NCI-H2029 (cell line): ENCODE measurements at places on chromosomes 1 and 21.

GRCh38 chr21:25967901-25968438, 202.6 kb downstream of the APP start:
- no peak for DNase-seq

GRCh38 chr21:44802396-44803153, 955 bp upstream of the UBE2G2 start:
- no peak for DNase-seq

GRCh38 chr1:186617926-186618325, 62.3 kb downstream of the PTGS2 start:
- DNase-seq, result no peak

DNA sequence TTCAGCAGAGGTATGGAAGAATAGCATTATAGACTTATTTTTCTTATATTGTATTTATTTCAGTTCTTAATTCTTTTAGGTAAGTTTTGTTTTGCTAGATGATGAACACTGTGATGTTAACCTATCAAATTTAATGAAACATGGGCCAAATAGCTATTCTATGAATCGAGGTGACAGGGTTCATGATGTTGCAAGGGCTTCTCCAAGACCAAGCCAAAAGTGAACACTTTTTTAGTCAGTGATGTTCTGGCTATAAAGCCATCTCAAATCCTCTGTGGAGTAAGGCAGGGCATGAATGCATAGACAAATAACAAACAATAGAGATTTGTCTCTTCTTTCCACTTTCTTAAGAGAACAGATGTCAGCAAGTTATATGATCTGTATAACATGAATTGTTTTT, 26.7 kb downstream of the C1orf146 start:
- no peak for DNase-seq

DNA sequence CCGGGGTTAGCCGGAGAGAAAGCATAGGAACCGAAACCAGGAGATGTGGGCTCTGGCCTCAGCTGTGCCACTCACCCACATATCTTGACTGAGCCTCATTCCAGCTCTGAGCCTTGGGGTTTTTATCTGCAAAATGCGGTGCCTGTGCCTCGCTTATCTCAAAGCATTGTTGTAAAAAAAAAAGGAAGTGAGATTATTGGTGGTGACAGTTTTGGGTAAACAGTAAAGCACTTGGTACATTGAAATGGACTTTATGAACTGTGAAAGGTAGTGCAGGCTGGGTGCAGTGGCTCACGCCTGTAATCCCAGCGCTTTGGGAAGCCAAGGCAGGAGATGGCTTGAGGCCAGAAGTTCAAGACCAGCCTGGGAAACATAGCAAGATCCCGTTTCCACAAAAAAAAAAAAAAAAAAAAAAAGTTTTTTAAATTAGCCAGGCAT, 3.8 kb downstream of the PTAFR start:
- no peak for DNase-seq

DNA sequence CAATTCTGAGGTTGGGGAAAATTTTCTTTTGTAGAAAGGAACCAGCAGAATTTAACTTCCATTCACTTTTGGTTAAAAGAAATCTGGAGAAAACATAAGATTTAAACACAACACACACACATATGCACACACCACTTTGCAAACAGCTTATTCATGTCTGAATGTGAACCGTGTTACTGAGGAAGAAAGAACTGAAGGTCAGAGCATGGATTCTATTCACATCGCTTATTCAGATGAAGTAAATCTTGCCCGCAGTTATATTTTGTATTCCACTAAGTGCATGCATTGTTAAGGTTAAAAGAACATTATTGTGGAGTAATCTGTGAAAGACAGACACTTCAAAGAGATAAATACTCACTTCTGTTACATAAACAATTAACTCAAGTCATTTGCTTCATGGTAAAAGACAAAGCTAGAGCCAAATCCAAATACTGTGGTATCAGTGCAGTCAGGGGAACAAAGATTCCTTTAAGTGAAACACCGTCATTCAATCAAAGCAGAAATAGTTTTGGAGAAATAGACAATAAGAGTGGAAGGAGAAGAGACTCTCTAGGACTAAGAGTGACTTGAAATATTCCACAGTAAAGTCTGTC, 82.0 kb downstream of the LRRC53 start:
- no peak for DNase-seq

- no peak for DNase-seq
Observed at GRCh38 chr1:219560856-219561255, 52.0 kb downstream of the ZC3H11B start.

GRCh38 chr1:44775930-44776729, 790 bp downstream of the RPS8 start:
- no peak for DNase-seq

GRCh38 chr1:85047144-85047471, 1.2 kb downstream of the MCOLN3 start:
- DNase-seq, result no peak

DNA sequence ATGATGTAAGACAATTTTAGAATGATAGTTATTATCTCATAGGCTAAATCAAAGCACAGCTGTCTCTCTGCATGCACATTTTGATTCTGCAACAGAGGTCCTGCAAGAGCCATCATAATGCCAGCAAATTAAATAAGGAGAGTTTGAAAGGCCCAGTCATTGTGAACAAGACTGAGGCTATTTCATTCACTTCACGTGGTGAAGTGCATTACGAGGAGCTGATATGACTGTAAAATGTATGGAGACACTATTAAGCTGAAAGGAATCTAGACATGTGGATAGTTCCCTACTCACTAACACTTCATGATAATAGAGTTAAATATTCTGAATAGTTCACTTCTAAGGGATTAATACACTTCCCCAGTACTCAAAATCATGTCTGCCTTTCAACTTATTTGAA, 299.0 kb downstream of the SMYD3 start:
- DNase-seq, result no peak

- DNase-seq, result peak; percentile 63
Observed at GRCh38 chr1:155127105-155127966, at the start of gene EFNA1. EFNA1 (plus strand) TSS chr1:155127876; CDS start chr1:155127978, 102 bp downstream.
